ENCODE measurements at places on chromosomes 1 and 21.

- no peak for DNase-seq
Observed at GRCh38 chr1:60747353-60747752, 335.0 kb upstream of the NFIA start.

- no peak for DNase-seq
Observed at GRCh38 chr1:160117709-160118183, 2.2 kb downstream of the ATP1A2 start.

DNA sequence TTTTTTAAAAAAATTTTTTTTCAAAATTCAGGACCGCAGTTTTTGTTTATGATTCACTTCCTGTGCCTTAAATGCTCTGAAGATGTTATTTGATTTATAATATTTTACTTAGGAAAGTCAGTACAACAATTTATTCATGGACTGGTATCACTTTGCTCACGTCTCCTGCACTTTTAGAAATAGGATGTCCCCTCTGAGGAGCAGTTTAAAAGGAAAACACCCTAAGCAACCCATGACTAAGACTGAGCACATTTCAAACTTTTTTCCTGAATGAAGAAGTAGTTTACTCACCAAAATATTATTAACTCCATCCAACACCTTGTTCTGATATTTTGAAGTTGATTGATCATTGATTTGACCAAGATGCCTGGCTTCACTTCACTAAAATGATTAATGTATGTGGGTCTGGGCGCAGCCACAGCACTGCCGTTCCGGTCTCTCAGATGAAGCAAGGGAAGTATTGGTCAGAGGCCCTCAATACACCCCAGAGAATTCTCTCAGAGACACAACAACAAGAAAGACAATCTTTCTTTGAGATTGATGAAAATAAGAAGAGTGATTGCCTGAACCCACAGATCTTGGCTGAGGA, 223.9 kb downstream of the TGFB2 start:
- no peak for DNase-seq

DNA sequence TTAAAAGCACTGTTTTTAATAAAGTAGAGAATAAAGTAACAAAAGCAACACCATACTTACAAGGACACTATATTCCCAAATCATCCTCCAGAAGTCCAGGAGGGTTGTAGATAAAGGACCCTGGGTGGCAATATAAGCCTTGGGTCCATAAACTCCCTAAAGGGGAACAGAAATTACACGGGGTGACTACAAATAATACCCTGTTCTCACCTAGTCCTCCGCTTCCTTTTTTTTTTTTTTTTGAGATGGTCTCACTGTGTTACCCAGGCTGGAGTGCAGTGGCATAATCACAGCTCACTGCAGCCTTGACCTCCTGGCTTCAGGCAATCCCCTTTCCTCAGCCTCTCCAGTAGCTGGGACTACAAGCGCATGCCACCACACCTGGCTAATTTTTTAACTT, 13.1 kb downstream of the PTPN22 start:
- no peak for DNase-seq

DNA sequence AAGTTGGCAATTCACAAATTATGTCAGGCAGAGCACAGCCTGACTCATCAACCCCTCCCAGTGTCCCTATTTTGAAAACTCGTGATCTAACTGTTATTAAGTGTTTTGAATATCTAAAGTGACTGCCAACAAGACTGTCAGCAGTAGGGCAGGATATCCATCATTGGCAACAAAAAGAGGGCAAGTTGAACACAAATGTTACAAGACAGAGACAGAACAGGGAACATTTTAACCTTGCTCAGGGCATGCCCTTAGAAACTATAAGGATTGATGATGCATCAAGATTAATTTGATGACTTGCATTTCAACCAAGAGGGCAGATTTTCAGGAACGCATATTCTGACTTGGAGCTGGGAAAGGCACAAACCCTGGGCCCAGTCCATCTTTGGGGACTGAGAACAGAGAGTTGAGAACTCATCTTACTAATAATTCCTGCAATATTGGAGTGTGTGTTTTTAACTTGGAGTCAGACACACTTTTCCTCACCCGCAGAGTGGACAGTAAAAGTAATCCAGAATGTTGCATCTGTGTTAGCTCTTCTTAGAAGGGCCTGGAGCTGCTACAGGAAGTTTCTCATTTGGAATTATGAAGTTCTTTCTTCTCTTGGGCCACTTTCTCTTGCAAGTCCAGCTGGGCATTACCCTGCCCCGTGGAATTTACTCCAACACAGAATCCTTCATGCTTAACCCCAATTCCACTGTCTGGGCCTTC, 317.2 kb downstream of the LTN1 start:
- no peak for DNase-seq

DNA sequence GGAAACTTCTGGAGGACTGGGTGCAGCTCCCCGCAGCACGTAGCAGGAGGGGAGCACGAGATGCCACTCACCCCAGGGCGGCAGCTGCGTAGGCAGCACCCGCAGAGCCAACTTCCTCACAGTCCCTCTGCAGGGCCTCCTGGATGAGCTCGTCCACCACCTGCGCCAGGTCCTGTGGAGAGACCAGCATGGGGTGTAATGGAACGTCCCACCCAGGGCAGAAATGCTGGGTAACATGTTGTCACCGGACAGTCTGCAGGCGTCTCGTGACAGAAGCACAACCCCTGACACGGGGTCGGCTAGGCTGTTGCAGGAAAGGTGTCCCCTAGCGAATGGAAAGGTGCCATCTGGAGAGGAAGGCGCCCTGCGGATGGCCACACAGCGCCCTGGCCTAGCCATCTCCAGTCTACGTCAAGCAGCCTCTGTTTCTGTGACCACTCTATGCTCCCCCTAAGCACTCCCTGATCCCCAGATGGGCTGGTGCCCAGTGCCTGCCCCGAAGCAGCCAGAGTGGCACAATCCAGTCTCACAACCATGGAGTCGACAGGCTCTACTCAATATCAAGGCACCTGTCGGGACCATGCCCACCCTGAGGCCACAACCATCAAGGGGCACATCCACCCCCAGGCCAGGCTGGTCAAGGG, 21.2 kb downstream of the MCM3AP start:
- DNase-seq = no peak

DNA sequence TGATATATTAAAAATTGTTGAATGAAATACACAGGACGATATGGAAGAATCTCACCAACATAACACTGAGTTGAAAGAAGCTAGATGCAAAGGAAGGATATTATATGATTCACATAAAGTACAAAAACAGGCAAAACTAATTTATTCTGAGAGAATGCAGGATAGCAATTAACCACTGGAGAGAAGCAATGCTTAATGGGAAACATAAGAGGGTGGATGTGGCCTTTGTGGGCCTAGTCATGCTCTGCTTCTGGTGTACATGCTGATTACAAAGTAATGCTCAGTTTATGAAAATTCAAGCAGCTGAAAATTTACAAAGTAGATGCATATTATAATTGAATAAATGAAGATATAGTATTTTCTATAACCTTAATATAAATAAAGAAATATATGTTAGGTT, 326.4 kb upstream of the ADAMTS5 start:
- DNase-seq = no peak

DNA sequence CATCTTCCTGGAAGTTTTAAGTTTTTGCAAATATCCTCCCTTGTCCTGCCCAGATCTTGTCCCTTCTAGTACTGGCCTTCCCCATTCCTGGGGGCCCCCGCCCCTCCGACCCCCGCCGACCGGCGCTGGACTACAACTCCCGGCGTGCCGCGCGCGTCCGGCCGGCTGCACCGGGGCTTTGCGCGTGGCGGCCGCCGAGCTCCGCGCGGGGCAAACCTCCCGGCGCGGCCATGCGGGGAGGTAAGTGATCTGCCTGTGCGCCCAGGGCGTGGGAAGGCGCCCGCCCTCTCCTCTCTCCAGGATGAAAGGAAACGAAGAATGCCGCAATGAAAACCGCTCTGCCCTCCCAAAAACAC, 3.2 kb upstream of the SAMD13 start:
- peak; percentile 29 for DNase-seq

- DNase-seq = no peak
Observed at GRCh38 chr1:186409091-186409490, 33.5 kb downstream of the ODR4 start.

DNA sequence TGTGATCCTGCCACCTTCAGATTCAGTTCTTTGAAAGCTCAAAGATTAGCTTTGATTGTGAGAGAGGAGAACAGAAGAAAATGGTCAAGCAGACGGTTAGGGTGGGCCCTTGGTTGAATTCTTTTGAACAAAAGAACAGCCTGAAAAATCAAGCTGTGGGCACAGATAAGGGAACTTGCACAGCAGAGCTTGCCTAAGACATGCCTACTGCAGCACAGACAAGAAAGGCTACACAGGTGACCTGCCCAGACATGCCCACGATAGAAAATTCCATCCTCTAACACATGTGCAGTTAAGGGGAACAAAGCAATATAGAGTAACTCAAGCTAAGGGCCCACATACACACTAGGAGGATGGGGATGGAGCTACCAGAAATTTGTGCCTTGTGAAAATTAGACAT, 512.5 kb upstream of the LRRC7 start:
- DNase-seq = no peak

DNA sequence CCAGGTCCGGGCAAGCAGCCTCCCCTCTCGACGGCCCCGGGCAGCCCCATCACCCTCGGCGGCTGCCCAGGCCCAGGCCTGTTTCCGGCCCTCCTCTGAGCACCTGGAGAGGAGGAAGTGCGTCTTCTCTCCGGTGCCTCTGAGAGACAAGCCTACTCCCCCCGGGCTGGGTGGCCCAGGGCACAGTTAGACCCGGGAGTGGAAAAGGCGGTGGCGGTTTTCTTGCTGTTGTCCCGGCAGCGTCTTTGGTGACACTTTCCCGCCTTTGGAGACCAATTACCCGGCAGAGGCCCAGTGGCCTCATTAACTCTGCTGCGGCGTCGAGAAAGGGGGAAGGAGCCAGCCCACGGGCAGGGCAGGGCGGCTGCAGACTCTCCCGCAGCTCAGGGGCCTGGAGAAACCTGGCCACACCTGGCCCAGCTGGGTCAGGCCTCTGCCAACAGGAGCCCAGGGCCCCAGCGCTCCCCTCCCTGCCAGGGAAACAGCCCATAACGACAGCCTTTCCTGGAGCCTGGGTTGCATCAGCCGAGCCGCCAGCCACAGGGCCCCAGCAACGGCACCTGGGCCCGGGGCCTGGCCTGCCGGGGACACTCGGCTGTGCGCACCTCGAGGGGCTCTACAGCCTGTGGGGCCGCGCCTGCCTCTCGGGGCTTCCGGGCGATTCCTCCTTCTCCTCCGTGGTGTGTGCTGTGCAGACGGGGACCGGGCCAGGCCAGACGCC, 28.4 kb upstream of the C1orf159 start:
- DNase-seq = peak; percentile 31

GRCh38 chr1:58652651-58653184, 47.1 kb downstream of the MYSM1 start:
- peak; percentile 25 for DNase-seq

DNA sequence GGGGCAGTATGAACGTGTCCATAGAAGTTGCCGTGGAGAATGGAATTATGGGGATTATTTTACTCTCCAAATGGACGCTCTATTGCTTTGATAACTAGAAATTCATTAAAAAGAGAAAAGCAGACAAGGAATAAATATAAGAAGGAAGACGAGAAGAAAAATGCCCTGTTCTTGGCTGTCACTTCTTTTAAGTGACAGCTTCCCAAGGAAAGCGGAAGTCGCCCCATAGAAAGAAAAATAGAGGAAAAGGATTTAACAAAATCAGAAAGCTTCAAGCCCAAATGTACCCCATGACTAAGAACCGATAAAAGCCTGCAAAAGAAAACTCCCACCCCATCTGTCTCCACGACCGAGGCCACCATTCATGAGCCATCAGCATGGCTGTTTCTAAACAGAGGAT, 85.7 kb downstream of the TAS1R2 start:
- DNase-seq = no peak

GRCh38 chr1:4626560-4627319, 27.7 kb upstream of the AJAP1 start:
- DNase-seq = no peak

- DNase-seq = no peak
Observed at GRCh38 chr1:51551081-51551480, 32.0 kb upstream of the EPS15 start.

DNA sequence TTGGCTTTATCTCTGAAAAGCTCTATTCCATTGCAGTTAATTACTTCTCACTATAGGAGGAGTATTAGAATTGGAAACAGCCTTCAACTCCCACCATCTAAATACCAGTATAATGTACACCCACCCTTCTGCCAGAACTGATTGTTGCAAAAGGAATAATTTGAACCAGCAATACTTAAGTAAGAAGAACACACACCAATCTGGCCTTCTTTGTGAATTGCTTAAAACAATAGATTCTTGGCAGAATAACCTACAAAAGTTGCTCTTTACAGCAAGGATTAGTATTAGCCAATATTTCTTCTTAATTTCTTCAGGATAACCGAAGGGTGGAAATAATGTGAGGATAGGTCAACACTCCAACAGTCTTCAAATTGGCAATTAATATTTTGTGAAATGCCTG, 54.9 kb upstream of the ADAMTS5 start:
- no peak for DNase-seq

GRCh38 chr1:14862114-14862771, 263.8 kb downstream of the KAZN start:
- no peak for DNase-seq

All from stimulated activated CD4-positive, alpha-beta T cell treated with anti-CD3 and anti-CD28 coated beads, Interleukin-12 subunit alpha, Interleukin-12 subunit beta, amount 100 ng/mL, for 24 hours (primary cell).